PC-9 (cell line): ENCODE measurements at places on chromosomes 3 and 15. TPM values are rescaled to one million over a fixed set of nuclear protein-coding genes. Genes with fewer than 3 reads are reported as not detected.

CP gene
- 0.28 TPM in 1 of 2 replicates, not detected in the other for total RNA-seq

COL6A5 gene
- not detected in 2 replicates for total RNA-seq

NPAP1 gene
- total RNA-seq, result not detected in 2 replicates

DNA sequence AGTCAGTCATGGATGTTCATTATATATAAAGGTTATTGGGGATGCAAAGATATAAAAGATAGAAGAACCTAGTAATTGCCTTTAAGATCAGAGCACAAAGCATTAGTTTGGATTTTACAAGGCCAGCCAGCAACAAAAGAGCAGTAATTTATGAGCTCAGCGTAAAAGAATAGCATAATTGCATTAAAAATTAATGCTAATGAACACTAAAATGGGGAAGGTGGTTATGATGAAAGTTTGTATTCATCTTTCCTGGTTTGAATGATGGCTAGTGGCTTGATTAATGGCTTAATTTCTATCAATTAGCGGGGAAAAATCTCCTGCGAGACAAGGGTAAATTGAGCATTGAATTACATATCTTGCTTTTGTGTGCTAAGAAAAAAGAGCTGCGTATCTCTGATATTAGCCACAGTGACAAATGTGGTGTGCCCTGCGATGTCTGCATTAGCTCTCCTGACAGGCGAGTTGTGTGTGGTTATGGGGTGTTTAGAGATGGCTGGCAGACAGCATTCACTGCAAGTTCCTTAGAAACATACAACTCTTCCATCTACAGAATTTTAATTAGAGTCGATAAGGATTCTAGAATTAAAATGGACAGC, 42.8 kb upstream of the MLF1 start:
- H3K4me1 ChIP-seq, result no peaks in the 10 kb centered on the region
- DNase-seq, result no peak
- no peak overlapping the region for H3K27ac ChIP-seq
- H3K36me3 ChIP-seq, result no peaks in the 10 kb centered on the region

DNA sequence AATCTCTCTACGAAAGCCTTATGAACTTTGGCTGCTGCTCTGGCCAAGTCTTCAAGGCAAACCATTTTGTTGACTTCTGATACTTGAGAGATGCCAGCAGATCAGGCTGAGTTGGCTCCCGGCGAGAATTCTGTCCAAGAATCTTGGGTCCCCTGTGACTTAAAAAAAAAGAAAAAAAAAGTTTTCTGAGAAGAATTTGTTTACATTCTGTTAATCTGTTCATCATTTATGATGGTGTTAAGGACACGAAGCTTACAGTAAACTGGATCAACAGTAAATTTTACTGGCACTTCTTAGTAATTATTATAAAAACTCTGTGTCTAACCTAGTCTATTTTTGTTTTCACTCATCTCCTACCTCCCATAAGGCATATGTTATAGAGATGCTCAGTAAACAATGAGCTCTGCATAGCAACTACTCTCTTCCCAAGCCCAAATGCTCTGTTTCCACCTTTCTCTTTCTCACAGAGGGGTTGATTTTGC, 320.9 kb upstream of the RASGRP1 start:
- DNase-seq, result no peak
- H3K27me3 ChIP-seq, result no peaks in the 10 kb centered on the region
- H3K36me3 ChIP-seq, result no peaks in the 10 kb centered on the region
- peaks cover 10% of the 10 kb centered on the region for H3K4me1 ChIP-seq

GRCh38 chr3:141699324-141699723, 38.8 kb upstream of the RNF7 start:
- H3K36me3 ChIP-seq, result no peaks in the 10 kb centered on the region
- no peaks in the 10 kb centered on the region for H3K4me1 ChIP-seq
- H3K4me3 ChIP-seq, result no peak overlapping the region
- no peak for DNase-seq
- peaks cover 65% of the 10 kb centered on the region for H3K27me3 ChIP-seq

DNA sequence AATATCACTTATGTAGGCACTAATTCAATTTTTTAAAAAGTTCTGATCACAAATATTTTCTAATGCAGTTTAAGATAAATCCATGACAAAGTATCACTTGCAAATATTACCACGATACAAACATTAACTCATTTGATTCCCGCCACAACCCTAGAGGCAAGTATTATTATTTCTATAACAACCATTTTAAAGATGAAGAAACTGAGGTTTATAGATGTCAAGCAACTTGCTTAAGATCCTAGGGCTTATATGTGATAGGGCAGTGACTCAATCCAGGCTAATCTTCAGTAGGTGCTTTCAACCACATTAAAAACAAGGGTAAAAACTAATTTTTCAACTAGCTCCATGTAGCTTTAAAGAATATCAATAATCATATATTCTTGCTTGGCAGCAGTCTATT, 1.7 kb downstream of the DYNC1LI1 start:
- no peaks in the 10 kb centered on the region for H3K36me3 ChIP-seq
- peak overlapping the region; percentile 78 for H3K4me3 ChIP-seq
- no peak overlapping the region for H3K27ac ChIP-seq
- no peak for DNase-seq
- H3K4me1 ChIP-seq, result peaks cover 8% of the 10 kb centered on the region; the same call in 1 of the 2 replicates
- H3K27me3 ChIP-seq, result no peaks in the 10 kb centered on the region

DNA sequence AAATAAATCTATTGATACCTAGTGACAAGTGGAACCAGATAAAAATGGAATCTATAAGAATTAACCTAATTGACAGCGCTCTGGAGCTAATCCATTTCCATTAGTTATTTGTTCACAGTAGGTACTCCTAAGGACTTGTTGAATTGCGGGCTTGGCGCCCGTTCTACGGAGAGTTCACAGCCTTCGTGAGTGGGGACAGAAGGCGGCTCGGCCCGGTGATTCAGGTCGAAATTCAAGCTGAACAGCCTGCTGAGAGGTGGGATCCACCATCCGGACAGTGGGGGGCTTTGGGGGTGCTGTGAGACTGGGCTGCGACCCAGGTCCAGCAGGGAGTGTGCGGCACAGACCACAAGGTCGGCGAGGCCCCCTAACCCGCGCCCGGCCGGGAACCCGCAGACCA, 779 bp upstream of the CTNNB1 start:
- H3K4me1 ChIP-seq, result peaks cover 24% of the 10 kb centered on the region
- peak overlapping the region; percentile 89 for H3K27ac ChIP-seq
- no peaks in the 10 kb centered on the region for H3K27me3 ChIP-seq
- no peak for DNase-seq
- peaks cover 1% of the 10 kb centered on the region; the same call in 1 of the 2 replicates for H3K36me3 ChIP-seq

DNA sequence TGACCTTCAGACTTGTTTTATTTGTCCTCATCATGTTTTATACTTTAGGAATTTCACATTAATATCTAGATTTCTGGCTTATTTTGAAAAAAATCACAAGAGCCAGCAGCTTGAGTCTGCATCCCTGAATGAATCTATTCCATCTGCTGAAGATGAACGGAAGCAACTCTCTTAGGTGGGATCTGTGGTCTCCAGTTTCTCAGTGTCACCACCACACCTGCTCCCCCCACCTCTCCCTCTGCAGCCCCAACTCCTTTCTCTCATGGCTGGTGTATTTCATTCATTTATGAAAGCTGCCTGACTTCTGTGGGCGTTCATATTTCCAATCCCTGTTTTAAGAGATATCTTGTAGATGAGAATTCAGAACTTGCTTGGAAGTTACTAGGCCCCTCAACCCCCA, 102.1 kb upstream of the AGBL1 start:
- H3K4me3 ChIP-seq, result no peak overlapping the region
- no peak for DNase-seq
- no peak overlapping the region for H3K27ac ChIP-seq
- peaks cover 55% of the 10 kb centered on the region for H3K27me3 ChIP-seq
- no peaks in the 10 kb centered on the region for H3K4me1 ChIP-seq

DNA sequence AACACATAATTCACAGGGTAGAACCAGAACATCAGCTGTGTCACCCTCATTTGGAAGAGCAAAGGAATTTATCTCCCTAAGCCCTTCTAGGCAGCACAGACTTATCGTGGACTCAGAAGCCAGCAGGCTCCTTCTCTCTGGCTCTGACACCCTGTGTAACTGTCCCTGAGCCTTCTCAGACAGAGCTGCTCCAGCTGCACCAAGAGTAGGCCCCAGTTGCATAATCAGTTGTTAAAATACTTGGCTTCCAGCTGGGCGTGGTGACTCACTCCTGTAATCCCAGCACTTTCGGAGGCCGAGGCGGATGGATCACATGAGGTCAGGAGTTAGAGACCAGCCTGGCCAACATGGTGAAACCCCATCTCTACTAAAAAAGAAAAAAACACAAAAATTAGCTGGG, 49.4 kb upstream of the ACVR2B start:
- no peaks in the 10 kb centered on the region; the same call in 1 of the 2 replicates for H3K36me3 ChIP-seq
- no peak overlapping the region for H3K27ac ChIP-seq
- no peaks in the 10 kb centered on the region for H3K27me3 ChIP-seq
- no peaks in the 10 kb centered on the region for H3K4me1 ChIP-seq
- H3K4me3 ChIP-seq, result no peak overlapping the region
- no peak for DNase-seq

- H3K36me3 ChIP-seq, result no peaks in the 10 kb centered on the region
- peaks cover 63% of the 10 kb centered on the region for H3K4me1 ChIP-seq
- no peaks in the 10 kb centered on the region for H3K27me3 ChIP-seq
- DNase-seq, result peak; percentile 69
These were observed 65.4 kb upstream of the XCR1 start for GRCh38 chr3:46092702-46093080.

GOLGA8G gene
- not detected in 2 replicates for total RNA-seq

GRCh38 chr15:40845036-40845435, 1.2 kb downstream of the SPINT1 start:
- no peaks in the 10 kb centered on the region for H3K27me3 ChIP-seq
- no peaks in the 10 kb centered on the region; the same call in 1 of the 2 replicates for H3K36me3 ChIP-seq

LRRC58 gene
- total RNA-seq, result 22.2 and 28.9 TPM in 2 replicates

ERICH6 gene
- not detected in 2 replicates for total RNA-seq

DNA sequence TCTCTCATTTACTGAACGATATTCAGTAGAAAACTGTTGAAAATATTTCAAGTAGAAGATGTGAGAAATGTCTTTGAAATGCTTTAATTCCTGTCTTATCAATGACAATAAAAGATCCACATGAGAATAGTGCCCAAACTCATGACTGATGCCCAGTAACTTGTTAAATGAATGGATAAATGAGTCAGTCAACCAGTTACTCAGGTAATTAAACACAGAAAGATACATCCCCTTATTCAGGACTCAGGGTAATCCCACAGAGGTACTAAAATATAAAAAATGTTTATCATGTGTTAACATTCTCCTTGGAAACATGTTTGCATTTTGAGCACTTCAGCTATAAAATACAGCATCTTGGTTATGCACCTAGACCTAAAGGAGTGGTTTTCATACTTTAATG, 169.5 kb downstream of the MBNL1 start:
- no peak overlapping the region for H3K4me3 ChIP-seq
- no peak for DNase-seq

DYNC1LI1 gene
- total RNA-seq, result 30.1 and 32.3 TPM in 2 replicates

CDC25A gene
- total RNA-seq, result 9.7 and 10.5 TPM in 2 replicates

GRCh38 chr3:182165234-182165633, 453.5 kb downstream of the SOX2 start:
- H3K27ac ChIP-seq, result peak overlapping the region; percentile 69
- peak; percentile 74 for DNase-seq
- H3K27me3 ChIP-seq, result no peaks in the 10 kb centered on the region
- H3K4me3 ChIP-seq, result peak overlapping the region; percentile 25; the same call in 1 of the 2 replicates

DNA sequence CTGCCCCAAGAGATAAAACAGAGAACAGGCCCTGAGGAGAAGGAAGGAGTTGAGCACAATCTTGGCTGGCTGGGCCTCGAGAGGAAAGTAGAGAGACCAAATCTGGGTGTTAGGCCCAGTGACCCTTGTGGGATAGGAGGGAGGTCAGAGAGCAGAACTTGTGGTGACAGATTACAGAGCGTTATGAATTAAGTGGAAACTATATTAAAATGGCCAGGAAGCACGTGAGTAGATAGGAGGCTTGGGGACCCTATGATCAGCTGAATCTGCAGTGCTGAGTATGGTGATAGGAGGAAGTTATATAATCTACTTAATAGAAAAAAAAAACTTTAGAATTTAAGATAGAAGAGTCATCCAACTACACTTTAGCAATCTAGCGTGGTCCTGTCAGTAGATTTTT, 30.0 kb downstream of the ST6GAL1 start:
- H3K4me1 ChIP-seq, result no peaks in the 10 kb centered on the region
- H3K27me3 ChIP-seq, result no peaks in the 10 kb centered on the region
- no peaks in the 10 kb centered on the region for H3K36me3 ChIP-seq
- no peak for DNase-seq

DNA sequence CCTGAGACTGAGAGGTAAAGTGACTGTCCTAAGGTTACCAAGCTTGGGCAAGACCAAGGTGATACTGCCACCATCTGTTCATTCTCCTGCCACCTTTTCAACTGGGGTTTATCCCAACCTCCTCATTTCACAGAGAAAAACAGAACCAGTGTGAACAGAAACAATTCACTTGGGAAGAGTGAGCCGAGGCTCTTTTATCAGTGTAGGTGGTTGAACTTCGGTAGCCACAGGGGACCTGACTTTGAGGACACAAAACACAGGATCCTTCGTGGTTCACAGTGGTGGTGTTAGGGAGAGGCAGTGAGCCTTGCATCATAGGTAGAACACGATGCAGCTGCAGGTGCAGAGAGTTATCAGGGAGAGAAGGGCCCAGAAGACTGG, 72.8 kb upstream of the ICE2 start:
- DNase-seq, result peak; percentile 6
- no peaks in the 10 kb centered on the region for H3K36me3 ChIP-seq
- no peak overlapping the region for H3K27ac ChIP-seq
- no peak overlapping the region for H3K4me3 ChIP-seq

CCDC54 gene
- not detected in 2 replicates for total RNA-seq

- no peaks in the 10 kb centered on the region for H3K36me3 ChIP-seq
- H3K4me1 ChIP-seq, result no peaks in the 10 kb centered on the region
- DNase-seq, result no peak
- H3K27ac ChIP-seq, result no peak overlapping the region
- peaks cover 33% of the 10 kb centered on the region for H3K27me3 ChIP-seq
These were observed 822 bp downstream of the ST8SIA2 start for GRCh38 chr15:92394309-92395097.

CCR3 gene
- total RNA-seq, result 1.7 and 3.1 TPM in 2 replicates

RLBP1 gene
- total RNA-seq, result not detected in 2 replicates

- DNase-seq, result no peak
- H3K27me3 ChIP-seq, result no peaks in the 10 kb centered on the region
- no peak overlapping the region for H3K4me3 ChIP-seq
- no peak overlapping the region for H3K27ac ChIP-seq
- H3K4me1 ChIP-seq, result peaks cover 15% of the 10 kb centered on the region; the same call in 1 of the 2 replicates
These were observed 35.5 kb downstream of the TMEM212 start for GRCh38 chr3:171878461-171879225.
